ENCODE measurements at places on chromosomes 6 and 20.

- no peak for DNase-seq
These were observed 117.0 kb downstream of the RTN4IP1 start for GRCh38 chr6:106512048-106512967.

GRCh38 chr6:29530671-29531310 lies 28.7 kb downstream of the UBD start:
- DNase-seq: no peak

DNA sequence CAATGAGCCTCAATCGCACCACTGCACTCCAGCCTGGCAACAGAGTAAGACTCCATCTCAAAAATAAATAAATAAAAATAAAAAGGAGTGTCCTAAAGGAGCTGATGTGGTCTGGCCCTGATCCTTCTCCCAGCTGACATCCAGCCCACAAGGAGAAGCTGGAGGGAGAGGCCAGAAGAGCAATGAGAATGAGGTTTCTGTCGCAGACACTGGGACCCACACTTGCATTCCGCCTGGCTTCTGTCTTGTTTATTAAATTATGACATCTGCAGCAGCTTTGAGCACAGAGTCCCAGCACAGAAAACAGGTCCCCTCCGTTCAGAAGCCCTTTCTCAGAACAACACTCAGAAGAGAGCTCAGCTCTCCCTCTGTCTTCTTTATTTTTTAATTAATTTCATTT lies 10.3 kb upstream of the E2F1 start:
- no peak for DNase-seq

DNA sequence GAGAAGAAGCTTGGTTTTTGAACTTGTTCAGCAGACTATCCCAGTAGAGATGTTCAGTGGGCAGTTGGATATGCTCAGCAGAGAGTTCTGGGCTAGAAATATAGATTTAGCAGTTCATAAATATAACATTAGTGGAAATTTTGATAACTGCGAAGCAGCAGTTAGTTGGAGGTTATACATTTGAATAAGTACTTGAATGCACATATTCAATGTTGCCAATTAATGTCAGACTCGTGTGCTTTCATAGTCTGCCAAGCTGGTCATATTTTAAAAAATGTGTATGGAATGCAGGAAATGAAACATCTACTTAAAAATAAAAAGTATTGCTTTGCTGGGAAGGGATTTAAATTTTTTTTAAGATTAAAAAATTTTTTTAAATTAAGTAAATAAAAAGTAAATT lies 92.5 kb upstream of the E2F3 start:
- DNase-seq: no peak

- no peak for DNase-seq
These were observed 70.2 kb downstream of the PERP start for GRCh38 chr6:138037009-138037504.

DNA sequence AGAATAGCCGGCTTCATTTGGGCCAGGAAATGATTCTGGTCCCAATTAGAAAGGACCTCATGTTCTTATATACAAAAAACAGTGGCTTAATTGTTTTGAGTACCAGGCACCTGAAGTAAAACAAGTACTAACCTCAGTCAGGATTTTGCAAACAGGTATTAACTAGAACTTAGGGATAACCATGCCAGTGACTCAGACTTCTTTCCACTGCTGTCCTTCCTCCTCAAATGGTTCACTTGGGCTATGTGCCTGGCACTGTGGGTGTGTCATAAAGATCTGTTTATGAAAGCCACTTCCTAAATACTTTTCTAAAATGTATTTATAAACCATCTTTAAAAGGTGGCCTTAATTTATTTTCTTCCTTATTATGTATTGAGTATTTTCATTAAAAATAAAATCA lies 10.7 kb downstream of the CLDN20 start:
- no peak for DNase-seq

- no peak for DNase-seq
These were observed 227.5 kb downstream of the UST start for GRCh38 chr6:148974351-148974750.

Data from NCI-H510A (cell line).